ENCODE measurements at places on chromosomes 7 and 10.

DNA sequence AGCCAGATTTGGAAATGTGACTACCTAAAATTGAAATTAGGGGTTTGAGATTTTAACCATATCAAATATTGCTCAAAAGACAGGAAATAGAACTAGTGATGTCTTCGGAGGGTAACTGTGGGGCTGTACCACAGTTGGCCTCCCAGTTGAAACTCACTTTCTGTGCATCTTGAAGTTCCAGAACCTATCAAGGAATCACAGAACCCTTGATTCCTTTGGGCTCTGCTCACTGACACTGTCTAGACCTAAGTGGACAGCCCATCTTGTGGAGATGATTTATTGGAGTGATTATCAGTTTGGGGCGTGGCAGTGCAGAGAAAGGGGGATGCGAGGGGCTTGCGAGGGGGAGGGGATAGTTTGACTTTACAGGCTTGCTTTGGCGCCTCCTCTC lies 134.2 kb upstream of the GJD4 start:
- DNase-seq, result no peak

DNA sequence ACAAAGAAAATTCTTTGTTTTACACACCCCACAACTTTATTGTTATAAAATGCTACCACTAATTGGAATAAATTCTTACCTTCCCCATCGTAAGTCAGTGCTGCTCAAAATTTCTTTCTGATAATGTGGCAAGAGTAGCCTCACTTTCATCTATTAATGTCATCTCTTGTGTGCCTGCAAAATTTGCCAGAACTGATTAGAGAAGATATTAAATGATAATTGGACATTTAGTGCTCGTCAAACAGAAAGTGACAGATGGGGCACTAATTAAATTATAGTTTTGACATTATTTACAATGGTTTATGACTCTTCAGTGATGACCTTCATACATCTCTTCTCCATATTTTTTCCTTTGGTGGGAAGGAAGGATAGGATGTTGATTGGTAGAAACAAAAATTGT lies 690.9 kb downstream of the NXPH1 start:
- DNase-seq, result no peak

DNA sequence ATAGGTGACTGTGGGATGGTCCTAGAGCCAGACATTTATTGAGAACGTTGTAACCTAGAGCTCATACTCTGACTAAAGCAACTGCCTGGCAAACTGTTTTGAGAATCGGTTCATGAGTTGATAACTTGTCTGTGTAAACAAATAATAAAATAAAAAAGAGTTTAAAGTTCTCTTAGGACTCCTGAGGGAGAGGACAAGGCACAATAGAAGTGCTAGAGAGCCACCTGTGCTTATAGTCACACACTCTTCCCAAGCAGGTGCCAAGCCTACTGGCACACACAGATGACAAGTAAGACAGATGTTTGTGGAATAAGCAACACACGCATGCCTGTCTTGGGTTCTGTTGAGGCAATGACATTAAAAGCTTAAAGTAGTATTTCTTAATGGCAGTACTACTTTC lies 7.9 kb downstream of the EDRF1 start:
- DNase-seq, result no peak

DNA sequence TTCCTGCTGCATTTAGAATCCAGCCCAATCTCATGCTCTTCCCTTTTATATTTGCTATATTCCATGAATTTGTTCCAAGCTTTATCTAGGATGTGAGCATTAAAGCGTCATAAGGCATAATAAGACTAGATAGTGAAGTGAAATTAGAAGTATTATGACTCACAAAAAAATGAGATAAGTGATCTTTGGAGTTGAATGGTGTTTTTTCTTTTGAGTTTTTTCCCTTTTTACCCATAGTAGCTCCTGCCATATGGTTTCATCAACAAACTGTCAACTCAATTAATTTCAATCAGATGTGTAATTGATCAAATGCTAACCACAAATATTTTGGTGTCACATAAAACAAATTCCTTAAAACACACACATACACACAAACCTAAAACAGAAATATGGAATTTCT lies 17.0 kb downstream of the KLHDC10 start:
- no peak for DNase-seq

DNA sequence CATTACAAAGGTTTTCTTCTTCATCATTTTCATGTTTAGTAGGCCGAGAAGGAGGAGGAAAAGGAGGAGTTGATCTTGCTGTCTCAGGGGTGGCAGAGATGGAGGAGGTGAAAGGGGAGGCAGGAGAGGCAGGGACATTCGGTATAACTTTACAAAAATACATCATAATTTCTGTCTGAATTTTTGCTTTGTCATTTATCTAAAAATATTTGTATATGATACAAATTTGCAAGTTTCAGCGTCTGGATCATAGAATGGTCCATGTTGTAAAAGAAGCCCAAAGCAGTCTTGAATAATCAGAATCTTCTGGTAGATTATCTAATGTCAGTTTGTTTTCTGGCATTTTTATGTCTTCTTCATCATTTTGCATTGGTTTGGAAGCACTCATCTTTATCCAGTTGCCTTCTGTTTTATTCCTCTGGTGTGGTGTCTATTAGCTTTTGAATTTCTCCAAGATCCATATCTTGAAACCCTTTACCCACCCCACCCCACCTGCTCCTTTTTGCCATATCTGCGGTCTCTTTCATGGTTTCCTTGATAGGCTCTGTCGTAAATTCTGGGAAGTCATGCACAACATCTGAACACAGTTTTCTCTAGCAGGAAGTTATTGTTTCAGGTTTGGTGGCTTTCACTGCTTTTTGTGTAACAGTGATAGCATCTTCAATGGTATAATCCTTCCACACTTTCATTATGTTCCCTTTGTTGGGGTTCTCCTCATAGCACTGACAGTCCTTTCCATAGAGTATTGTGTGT lies 95.0 kb downstream of the ST7 start:
- no peak for DNase-seq

GRCh38 chr7:39313974-39314373 lies 252.2 kb upstream of the YAE1 start:
- no peak for DNase-seq

DNA sequence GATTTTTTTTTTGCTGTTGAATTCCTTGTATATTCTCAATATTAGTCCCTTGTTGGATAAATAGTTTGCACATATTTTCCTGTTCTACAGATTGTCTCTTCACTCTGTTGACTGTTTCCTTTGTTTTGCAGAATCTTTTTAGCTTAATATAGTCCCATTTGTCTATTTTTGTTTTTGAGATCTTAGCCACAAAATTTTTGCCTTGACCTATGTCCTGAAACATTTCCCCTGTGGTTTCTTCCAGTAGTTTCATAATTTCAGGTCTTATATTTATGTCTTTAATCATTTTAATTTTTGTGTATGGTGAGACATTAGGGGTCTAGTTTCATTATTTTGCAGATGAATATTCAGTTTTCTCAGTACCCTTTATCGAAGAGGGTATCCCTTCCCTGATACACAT lies 92.7 kb downstream of the LANCL2 start:
- peak; percentile 70 for DNase-seq

- no peak for DNase-seq
Observed at GRCh38 chr7:143891457-143891856, 10.5 kb downstream of the TCAF1 start.

GRCh38 chr10:121519901-121520493 lies 78.2 kb downstream of the FGFR2 start:
- DNase-seq, result no peak

DNA sequence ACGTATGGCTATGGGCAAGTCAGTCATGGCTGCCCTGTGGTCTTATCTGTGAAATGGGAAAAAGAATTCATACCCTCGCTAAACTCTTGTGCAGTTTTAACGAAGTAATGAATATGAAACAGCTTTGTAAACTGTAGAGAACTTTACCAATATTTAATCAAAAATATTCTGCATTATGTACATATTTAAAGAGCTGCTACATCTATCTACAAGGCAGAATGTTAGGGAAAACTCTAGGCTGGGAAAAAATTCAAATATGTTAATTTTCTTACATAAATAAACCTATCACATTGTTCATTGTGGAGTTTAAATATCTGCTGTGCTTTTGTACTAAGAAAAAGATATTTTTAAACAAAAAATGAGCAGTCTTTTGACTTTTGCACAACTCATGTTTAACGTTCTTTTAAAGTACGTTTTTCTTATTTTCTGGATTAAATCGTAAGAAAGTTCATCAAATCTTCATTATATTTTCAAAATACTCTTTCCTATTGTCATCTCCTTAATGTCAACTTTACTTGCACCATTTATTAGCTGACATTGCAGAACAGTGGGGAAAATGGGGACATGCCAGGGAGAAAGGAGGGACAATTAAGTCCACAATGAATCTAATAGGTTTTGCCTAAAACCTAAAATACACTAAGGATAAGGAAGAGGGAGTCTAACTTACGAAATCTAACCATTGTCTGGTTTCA lies 57.5 kb downstream of the ICA1 start:
- no peak for DNase-seq

- no peak for DNase-seq
Observed at GRCh38 chr10:78398382-78398781, 364.7 kb downstream of the RPS24 start.

DNA sequence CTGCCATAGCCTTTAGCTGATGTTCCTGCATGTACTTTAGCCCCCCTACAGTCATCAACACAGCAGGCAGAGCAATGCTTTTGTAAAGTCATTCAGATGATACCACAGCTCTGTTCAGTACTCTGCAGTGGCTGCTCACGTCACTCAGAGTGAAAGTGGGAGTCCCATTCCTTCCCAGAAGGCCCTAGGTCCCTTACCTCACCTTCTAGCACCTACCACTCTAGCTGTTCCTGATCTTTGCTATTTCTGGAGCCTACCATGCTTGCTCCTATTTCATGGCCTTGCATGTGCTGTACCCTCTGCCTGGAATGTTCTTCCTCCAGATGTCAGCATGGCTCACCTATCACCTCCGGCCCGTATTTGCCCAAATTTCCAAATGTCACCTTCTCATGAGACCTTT lies 94.4 kb upstream of the PRR15 start:
- no peak for DNase-seq

DNA sequence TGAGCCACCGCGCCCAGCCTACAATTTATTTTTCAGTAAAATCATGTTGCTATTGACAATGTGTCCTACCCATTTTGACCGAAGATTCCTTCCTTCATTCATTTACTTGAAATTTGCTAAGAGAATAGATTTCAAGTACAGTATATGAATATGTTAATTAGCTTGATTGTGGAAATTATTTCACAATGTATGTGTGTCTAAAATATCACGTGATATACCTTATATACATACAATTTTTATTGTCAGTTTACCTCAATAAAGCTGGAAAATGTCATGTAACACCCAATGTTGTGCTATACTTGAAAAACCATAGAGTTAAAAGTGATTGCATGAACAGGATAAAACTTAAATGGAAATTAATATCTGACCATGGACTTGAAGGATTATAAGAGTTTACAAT lies 521.7 kb upstream of the ANKRD30A start:
- DNase-seq, result no peak

DNA sequence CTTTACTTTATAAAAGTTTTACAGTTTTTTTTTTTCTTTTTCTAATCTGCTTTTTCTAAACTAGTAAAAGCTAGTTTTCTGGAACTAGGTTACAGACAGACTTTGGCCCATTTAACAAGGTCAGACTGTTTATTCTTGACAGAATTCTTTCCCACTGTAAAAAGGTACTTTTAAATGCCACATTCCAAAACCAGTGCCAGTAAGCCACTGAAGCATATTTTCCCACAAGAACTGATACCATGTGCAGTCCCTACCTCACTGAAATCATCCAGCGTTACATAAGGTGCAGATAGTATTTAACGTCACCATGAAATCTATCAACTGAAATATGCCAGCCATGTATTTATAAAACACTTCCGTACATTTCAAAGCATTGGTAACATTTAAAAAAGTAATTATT lies 121.6 kb downstream of the CDK6 start:
- DNase-seq, result no peak

- no peak for DNase-seq
Observed at GRCh38 chr7:30979027-30979426, 15.3 kb downstream of the GHRHR start.

GRCh38 chr7:98779800-98780587 lies 89.8 kb downstream of the TMEM130 start:
- no peak for DNase-seq

- DNase-seq, result peak; percentile 43
Observed at GRCh38 chr7:67625257-67625737, 628.7 kb downstream of the TYW1 start.

DNA sequence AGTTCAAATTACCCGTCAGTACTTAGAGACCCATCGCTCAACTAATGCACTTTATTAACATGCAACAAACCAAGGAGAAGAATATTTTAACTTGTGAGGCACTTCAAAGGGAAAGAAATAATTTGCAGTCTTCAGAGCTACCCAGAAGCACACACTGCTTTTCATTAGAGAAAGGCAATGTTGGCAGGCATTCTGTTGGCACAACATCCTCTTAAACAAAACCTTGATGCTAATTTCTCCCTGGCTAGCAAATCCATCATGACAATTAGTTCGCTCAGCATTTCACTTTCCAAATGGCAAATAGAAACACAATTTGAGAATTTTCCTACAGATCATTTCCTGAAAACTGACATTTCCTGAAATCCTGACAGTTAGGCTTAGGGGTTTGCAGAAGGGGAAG lies 155.6 kb upstream of the FAM13C start:
- no peak for DNase-seq

DNA sequence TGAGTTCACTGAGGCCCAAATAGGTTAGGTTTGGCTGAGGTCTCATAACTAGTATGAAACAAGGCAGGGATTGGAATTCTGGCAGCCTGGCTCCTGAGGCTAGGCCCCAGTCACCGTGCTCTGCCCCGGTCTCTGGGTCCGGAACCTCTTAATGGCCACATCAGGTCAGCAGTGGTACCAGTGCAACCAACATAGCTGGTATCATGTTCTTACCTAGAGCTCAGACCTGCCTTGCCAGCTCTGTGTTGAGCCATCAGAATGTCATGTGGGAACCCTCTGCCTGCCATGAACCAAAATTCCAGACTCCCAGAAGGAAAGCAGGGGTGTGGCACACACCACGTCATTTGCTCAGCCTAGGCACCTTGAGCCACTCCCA lies 56.5 kb downstream of the ZNF467 start:
- DNase-seq, result no peak

GRCh38 chr10:74223755-74224529 lies 72.9 kb downstream of the ADK start:
- peak; percentile 77 for DNase-seq

- no peak for DNase-seq
Observed at GRCh38 chr7:122726881-122727280, 24.2 kb upstream of the RNF148 start.

DNA sequence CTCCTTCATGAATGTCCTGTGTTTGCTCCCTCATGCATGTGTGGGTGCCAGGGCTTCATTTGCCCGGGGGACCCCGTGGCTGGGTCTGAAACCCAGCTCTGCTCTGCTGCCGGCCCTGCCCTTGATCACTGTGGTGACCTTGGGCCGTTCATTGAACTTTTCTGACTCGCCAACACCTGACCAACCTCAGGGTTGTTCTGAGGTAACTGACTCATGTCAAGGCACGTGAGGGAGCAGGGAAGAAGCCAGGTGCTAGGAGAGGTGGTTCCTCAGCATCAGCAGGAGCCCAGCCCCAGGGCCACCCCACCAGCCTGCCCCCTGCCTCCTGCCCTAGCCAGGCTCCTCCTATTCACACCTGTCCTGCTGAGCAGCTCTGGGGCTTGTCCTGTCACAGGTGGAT lies 47.9 kb downstream of the TBATA start:
- DNase-seq, result no peak

GRCh38 chr10:33286157-33286934 lies 48.1 kb downstream of the NRP1 start:
- no peak for DNase-seq

GRCh38 chr10:24882047-24882698 lies 70.2 kb downstream of the PRTFDC1 start:
- peak; percentile 81 for DNase-seq

- peak; percentile 74 for DNase-seq
Observed at GRCh38 chr7:100465702-100466311, 1.7 kb upstream of the SPACDR start.

GRCh38 chr7:121313793-121314676 lies 14.8 kb upstream of the WNT16 start:
- peak; percentile 76 for DNase-seq

Measured in choroid plexus epithelial cell (primary cell).